ENCODE measurements at places on chromosomes 13 and 19.
A peak's percentile ranks its signal among the peaks of the same experiment; 100 is the strongest.

DNA sequence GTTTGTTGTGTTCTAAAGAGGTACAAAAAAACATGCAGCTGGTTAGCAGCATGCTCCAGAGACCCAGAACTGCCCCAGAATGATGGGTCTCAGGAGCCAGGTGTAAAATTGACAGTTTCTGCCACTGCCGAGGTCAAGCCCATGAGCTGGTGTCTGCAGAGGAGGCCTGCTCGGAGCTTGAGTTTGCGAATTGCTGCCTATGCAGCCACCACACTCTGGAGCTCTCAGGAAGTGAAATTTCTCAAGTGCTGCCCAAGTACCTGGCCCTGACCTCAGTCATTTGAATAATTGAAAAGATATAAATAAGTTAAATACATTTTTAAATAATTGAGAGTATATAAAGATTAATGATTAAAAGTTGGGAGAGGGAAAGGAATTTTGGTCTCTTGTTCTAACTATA is 66.4 kb downstream of the ZAR1L start:
- no peak for DNase-seq

DNA sequence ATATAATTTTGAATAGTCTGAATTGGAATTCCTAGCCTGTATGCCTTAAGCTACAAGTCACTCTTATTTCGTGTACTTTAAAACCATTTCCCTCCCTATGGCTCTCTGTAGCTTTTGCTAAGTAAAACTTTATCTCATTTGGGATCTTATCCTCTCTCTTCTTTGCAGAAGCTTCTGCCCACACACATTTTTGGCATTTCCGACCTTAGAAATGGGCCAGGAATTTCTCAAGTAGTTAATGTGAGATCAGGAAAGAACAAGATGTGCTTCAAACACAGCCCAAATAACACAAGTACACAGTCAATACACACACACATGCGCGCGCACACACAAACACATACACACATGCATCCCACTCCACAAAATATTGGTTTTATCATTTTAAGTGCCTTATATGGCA is 931.0 kb upstream of the MIR17HG start:
- no peak for DNase-seq

DNA sequence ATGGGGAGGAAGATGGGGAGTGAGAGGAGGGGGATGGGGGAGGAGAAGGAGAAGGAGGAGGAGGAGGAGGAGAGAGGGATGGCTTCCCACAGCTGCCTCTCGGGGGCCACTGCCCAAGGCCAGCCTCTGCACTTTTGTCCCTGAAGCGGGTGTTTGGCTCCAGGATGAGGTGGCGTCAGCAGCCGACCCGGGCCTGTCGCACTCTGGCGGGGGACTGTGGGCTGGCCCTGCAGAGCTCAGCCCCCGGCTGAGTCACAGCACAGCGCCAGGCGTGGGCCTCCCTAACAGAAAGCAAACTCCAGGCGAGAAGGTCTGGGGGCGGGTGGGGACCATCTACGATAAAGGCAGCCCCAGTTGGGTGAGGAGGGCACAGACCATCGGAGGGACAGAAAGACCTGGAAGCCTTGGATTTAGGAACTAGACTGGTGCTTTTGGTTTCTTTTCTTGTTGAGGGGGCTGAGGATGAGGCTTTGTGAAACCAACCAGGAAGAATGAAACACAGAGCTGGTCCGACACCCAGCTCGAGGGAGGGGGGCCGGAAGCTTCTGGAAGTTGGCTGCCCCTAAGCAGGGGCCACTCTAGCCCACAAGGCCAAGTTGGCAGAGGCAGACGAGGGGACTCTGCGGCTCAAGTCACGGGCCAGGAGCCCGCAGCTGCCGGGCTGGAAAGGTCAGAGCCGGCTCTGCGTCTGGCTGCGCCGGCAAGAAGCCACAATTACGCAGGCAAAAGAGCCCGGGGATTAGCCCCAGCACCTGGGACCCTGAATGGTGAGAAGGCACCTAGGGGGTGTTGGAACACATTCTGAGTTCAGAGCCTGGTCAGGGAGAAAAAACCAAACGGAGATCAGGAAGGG is 18.2 kb downstream of the LSM4 start:
- DNase-seq, result peak; percentile 90

DNA sequence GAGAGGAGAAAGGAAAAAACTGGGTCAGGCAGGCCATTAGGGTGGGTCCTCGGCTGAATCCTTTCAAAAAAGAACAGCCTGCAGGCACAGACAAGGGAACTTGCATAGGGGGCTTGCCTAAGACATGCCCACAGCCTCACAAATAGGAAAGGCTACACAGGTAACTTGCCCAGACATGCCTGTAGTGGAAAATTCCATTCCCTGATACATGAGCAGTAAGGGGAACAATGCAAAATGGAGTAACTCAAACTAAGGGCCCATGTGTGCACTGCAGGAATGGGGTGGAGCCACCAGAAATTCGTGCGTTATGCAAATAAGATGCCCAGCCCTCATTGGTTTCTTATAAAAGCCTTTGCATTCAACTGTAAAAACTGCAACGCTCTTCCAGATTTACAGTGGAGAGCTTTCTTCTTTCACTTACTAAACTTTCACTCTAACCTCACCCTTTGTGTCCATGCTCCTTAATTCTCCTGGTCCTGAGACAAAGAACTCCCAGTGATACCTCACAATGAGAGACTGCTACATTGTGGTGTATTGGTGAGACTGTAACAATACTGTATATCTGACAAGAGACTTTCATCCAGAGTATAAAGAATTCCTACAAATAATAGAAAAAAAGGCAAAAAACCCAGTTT is 59.5 kb upstream of the SLITRK1 start:
- DNase-seq, result no peak

- DNase-seq, result no peak
Measured at GRCh38 chr19:1374250-1374577, 9.5 kb upstream of the NDUFS7 start.

Data from sciatic nerve (tissue), 2 donors.